ENCODE measurements at places on chromosomes 2 and 18. TPM values are rescaled to one million over a fixed set of nuclear protein-coding genes. Genes with fewer than 3 reads are reported as not detected.

DNA sequence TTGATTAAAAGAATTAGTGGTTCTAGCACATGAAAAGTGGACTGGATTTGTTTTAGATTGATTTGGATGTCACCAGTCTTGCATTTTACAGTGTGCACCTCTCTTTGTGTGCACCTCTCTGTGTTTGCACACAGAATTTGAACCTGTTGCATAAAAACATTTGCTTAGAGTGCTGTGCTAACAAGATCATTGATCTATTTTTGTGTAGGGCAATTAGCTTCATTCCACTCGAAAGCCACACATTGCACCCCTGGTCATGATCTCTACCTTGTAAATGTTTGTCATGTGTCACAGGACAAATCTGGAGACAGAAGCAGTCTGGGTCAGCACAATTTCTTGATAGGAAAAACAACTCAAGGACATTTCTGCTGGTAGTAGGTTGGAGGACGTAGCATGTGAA is 258.7 kb upstream of the LINC00305 start:
- H3K27ac ChIP-seq = no peak overlapping the region
- H3K4me1 ChIP-seq = no peaks in the 10 kb centered on the region
- no peak overlapping the region for H3K4me3 ChIP-seq

- no peak for DNase-seq
- no peak overlapping the region for H3K27ac ChIP-seq
- peaks cover under 1% of the 10 kb centered on the region for H3K27me3 ChIP-seq
- no peak overlapping the region for H3K4me3 ChIP-seq
- no peaks in the 10 kb centered on the region for H3K4me1 ChIP-seq
These were observed 5.1 kb upstream of the CETN1 start for GRCh38 chr18:574865-575645.

DNA sequence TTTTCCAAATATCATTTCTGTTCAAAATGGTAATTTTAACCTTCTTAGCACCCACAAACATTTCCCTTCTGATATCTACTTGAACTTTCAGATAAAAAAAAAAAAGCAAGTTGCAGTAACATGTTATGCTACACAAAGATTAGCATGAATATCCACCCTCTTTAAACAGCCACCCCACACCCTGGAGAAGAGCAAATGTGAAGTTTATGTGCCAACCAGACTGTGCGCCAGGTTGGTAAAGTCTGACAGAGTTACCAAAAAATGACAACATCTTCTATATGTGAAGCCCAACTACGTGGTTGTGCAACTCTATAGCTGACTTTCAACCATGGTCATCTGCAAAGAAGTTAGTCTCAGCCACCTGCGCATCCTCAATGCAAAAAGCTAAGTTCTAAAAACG is 62.6 kb downstream of the BCL11A start:
- H3K4me3 ChIP-seq = no peak overlapping the region
- no peaks in the 10 kb centered on the region for H3K36me3 ChIP-seq
- H3K27ac ChIP-seq = no peak overlapping the region
- H3K4me1 ChIP-seq = no peaks in the 10 kb centered on the region
- no peak for DNase-seq
- no peaks in the 10 kb centered on the region for H3K27me3 ChIP-seq

DNA sequence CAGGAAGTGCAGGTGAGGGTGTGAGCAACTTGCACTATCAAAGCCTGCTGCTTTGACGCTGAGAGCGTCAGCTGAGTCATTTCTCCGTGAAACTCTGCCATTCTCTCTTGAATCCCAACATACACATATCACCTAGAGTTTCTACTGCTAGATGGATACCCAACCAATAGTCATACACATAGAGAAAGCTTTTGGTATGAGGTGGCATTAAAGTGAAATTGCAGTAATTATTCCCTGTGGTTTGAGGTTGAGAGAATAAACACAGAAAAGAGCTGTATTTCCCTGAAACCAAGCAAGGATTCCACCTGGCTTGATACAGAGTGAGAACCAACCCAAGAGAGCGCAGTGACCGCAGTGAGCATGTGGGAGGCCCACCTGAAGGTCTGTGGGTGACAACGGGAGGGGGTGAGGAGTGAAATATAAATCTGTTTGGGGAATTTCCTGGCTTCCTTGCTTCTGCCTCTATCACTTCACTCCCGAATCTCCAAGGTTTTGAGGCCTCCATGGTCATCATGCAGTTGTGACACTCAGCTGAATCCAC is 28.8 kb upstream of the TMEM18 start:
- no peak overlapping the region for H3K4me3 ChIP-seq
- no peak overlapping the region for H3K27ac ChIP-seq
- no peak for DNase-seq
- H3K36me3 ChIP-seq = no peaks in the 10 kb centered on the region
- H3K27me3 ChIP-seq = peaks cover 2% of the 10 kb centered on the region

DNA sequence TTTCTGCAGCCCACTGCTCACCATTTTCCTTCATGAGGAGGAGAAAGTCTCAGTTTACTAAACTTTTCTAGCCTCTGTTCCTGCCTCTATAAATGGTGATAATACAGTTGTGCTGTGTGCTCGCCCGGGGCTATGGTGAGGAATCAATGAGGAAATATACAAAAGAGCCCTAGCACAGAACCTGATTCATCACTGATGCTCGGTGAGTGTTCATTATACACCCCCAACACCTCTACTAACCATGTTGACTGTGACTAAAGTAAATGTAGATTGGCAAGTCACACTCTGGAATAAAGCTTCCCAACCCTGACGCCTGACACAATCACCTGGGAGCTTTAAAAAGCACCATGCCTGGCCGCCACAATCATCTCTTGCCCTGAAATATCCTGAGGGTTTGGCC is 118.8 kb upstream of the CYP1B1 start:
- H3K27ac ChIP-seq = no peak overlapping the region
- H3K4me1 ChIP-seq = no peaks in the 10 kb centered on the region
- no peak for DNase-seq
- H3K36me3 ChIP-seq = no peaks in the 10 kb centered on the region
- no peak overlapping the region for H3K4me3 ChIP-seq
- H3K27me3 ChIP-seq = no peaks in the 10 kb centered on the region

DNA sequence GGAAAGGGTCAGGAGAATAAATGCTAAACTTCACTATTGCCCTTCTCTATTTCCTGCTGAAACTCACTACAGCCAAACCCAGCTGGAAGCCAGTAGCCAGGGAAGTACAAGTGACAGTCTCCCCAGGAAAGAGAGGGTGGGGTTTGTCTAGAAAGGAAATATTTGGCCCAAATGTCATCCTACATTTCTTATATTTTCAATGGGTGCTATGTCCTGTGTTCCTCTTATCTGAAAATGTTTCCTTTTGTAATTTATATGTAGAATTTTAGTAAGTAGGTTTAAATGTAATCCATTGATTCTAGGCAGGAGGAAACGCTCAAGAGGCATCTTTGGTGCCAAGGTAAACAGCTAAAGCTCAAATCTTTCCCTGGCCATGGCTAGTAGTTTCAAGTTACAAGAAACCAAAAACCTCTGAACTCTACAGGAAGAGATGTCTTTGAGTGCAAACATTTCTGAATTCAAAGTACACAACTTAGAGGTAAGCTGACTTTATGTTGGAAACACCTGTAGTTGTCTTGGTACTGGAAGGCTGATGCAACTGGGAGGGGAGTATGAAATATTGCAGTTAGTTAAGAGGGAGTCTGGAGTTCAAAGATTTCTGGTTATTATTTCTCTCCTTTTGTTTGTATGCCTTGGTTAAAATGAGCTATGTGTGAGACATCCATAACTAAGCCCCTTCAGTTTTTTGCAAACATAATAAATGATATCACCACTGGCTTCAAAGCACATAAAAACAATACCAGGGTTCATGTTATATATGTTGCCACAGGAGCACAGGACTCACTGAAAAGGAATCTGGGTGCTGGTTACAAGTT is 356.1 kb upstream of the ZC3H15 start:
- peaks cover 6% of the 10 kb centered on the region for H3K4me1 ChIP-seq
- H3K4me3 ChIP-seq = no peak overlapping the region
- no peaks in the 10 kb centered on the region for H3K27me3 ChIP-seq
- DNase-seq = no peak
- H3K36me3 ChIP-seq = no peaks in the 10 kb centered on the region
- H3K27ac ChIP-seq = no peak overlapping the region

LHCGR gene
- not detected for total RNA-seq

DNA sequence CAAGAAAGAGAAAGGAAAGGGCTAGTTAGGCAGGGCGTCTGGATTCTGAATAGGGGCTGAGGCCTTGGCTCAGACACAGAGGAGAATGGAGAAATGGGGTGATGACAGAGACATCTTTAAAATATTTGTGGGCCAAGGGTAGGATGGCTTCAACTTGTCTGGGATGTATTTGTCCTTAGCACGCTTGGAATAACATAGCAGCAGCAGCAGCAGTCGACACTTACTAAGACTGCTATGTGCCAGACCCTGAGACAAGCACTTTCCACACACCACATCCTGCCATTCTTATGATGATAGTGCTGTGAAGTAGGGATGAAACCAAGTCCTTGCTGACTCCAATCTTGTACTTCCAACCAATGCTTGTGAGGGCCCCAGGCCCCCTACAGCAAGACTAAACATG is 2.6 kb downstream of the IL1RL1 start:
- no peak overlapping the region for H3K27ac ChIP-seq
- H3K27me3 ChIP-seq = no peaks in the 10 kb centered on the region
- no peak for DNase-seq
- H3K4me1 ChIP-seq = no peaks in the 10 kb centered on the region
- H3K36me3 ChIP-seq = no peaks in the 10 kb centered on the region

DNA sequence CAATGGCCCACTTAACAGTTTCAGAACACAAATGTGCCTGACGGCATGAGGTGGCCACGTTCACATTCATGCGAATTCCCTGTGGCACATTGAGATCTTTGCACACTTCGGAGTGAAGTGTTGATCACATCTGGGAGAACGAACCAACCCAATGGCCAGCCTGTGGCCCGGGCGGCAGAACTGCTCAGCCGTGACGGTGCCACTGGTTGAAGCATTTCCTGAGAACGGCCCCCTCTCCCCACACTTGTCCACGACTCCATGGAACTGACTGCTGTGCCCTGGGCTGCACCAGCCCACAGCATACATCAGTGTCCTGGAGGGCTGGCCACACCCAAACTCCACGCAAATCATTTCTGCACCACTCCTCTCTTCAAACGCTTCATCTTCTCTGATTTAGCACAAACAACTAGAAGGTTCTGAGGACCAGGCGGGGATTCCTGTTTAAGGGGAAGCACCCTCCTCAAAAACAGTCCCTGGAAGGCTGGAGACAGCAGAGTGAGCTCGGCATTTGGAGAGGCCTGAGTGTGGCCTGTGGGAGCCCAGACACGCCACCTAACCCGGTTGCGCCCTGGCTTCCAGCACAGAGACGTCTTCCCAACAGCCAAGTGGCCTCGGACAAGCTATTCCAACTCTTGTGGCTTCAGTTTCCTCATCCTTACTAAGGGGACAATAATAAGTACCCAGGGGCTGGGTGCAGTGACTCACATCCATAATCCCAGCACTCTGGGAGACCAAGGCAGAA is 9.9 kb upstream of the SALL3 start:
- H3K27ac ChIP-seq = no peak overlapping the region
- H3K36me3 ChIP-seq = no peaks in the 10 kb centered on the region
- DNase-seq = no peak

GRCh38 chr2:64947885-64948284 is 41.3 kb upstream of the SLC1A4 start:
- H3K27me3 ChIP-seq = no peaks in the 10 kb centered on the region
- H3K27ac ChIP-seq = no peak overlapping the region
- peaks cover 44% of the 10 kb centered on the region for H3K4me1 ChIP-seq
- H3K4me3 ChIP-seq = no peak overlapping the region

- no peak overlapping the region for H3K27ac ChIP-seq
- no peaks in the 10 kb centered on the region for H3K36me3 ChIP-seq
- no peaks in the 10 kb centered on the region for H3K4me1 ChIP-seq
- DNase-seq = no peak
- H3K27me3 ChIP-seq = no peaks in the 10 kb centered on the region
These were observed 331.9 kb upstream of the GULP1 start for GRCh38 chr2:187959821-187960220.

- no peaks in the 10 kb centered on the region for H3K27me3 ChIP-seq
- no peak overlapping the region for H3K27ac ChIP-seq
- no peak overlapping the region for H3K4me3 ChIP-seq
- DNase-seq = no peak
- no peaks in the 10 kb centered on the region for H3K36me3 ChIP-seq
These were observed 205.9 kb upstream of the STK17B start for GRCh38 chr2:196376984-196377877.

- no peak for DNase-seq
- no peaks in the 10 kb centered on the region for H3K27me3 ChIP-seq
- peaks cover 9% of the 10 kb centered on the region for H3K4me1 ChIP-seq
- no peak overlapping the region for H3K27ac ChIP-seq
- peaks cover 11% of the 10 kb centered on the region for H3K36me3 ChIP-seq
These were observed 24.5 kb downstream of the UGP2 start for GRCh38 chr2:63866009-63866709.

DNA sequence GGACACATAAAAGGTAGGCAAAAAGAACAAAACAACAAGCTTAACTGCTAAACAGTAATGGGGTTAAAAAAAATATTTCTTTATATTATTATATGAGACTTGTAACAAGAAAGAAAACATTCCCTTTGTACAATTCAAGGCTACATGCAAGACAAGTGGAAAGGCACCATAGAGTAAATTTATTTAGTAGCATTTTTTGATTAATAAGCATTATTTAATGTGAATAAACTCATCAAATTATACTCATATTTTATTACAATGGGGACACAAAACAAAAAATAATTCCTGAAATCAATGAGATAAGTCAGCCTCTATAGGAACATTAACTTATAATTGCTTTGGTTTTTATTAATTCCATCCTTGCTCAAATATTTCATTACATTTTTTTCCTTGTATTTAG is 809.2 kb downstream of the ERBB4 start:
- no peak for DNase-seq
- H3K27ac ChIP-seq = no peak overlapping the region
- no peaks in the 10 kb centered on the region for H3K36me3 ChIP-seq
- H3K4me1 ChIP-seq = no peaks in the 10 kb centered on the region

DNA sequence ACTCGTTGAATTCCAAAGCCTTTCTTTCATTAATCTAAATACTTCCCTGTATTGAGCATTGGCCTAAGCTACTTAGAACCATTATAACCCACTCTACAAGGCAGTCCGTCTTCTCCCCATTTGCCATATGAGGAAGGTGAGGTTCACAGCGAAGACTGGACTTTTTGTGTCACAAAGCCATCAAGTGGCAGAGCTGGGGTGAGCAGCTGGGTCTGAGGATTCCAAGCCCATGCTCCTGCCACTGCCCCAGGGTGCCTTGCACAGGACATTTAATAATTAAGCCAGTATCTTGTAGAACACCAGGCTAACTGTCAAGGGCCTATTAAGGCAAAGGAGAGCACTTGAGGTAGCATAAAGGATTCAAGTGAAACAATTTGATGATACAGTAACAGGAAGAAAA is 68.8 kb upstream of the ZNF397 start:
- H3K36me3 ChIP-seq = no peaks in the 10 kb centered on the region
- H3K27me3 ChIP-seq = no peaks in the 10 kb centered on the region
- no peak for DNase-seq
- no peak overlapping the region for H3K4me3 ChIP-seq
